NCI-H2029 treated with DMSO at 0.1 percent for 48 hours (cell line): ENCODE measurements at places on chromosomes 7 and 10.

GRCh38 chr7:127981965-127982364 lies 49.3 kb downstream of the LRRC4 start:
- no peak for DNase-seq

DNA sequence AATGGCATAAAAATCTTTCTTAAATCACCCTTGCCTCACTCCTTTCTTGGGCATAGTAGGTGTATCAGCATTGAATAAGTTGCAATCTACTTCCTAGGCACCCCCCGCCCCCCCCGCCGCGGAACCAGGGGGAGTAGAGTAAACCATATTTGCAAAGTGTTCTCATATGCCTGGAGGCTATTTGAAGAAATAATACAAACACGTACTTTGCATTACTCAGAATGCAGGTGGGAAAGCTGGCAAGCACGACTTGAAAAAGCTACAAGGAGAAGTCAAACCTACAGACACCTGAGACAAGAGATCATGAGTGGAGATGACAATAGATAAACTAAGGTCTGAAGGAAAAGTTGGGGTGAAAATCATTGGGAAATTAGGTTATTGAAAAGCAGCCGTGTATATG lies 65.6 kb downstream of the POM121L12 start:
- DNase-seq: no peak

- DNase-seq: peak; percentile 3
These were observed 37.0 kb upstream of the IL15RA start for GRCh38 chr10:6014241-6014761.

- DNase-seq: no peak
These were observed 15.4 kb downstream of the AHCYL2 start for GRCh38 chr7:129240119-129240820.

GRCh38 chr10:7788639-7789286 lies 786 bp downstream of the ATP5F1C start:
- DNase-seq: no peak

GRCh38 chr7:113188396-113188795 lies 70.0 kb upstream of the SMIM30 start:
- DNase-seq: no peak

- DNase-seq: no peak
These were observed 113.8 kb upstream of the PPP2R2D start for GRCh38 chr10:131786756-131787605.

GRCh38 chr10:124158592-124158991 lies 65.2 kb upstream of the CHST15 start:
- no peak for DNase-seq

DNA sequence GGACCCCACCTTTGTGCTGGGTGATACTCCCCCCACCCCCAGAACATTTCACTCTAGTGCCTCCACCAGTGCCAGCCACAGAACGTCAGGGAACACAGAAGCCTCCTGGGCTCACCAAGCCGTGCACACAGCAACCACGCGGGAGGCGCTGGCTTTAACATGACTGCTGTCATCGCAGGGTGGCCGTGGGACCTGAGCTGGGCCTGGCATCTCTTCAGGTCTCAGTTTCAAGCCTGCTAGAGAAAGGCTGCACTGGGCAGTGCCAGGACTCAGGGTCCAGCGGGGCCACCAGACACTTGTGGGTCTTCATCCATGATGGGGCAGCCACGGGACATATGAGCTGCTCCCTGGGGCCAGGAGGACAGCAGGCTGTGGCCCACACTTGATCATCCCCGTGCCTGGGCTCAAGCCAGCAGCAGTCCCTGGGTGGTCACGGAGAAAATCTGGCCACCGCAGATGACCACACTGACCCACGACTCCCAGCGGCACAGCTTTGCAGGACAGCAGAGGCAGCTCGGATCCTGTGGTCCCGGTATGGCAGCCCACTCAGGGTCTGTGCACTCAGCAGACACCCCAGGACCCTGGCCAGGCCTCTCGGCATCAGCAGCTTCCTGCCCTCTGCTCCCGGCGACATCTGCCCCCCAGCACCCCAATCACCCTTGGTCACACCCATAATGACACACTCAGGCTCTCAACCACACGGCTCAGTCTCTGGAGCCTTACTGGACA lies 44.2 kb downstream of the CAMK2B start:
- DNase-seq: no peak

- no peak for DNase-seq
These were observed 193.7 kb upstream of the SVIL start for GRCh38 chr10:29828440-29828894.

DNA sequence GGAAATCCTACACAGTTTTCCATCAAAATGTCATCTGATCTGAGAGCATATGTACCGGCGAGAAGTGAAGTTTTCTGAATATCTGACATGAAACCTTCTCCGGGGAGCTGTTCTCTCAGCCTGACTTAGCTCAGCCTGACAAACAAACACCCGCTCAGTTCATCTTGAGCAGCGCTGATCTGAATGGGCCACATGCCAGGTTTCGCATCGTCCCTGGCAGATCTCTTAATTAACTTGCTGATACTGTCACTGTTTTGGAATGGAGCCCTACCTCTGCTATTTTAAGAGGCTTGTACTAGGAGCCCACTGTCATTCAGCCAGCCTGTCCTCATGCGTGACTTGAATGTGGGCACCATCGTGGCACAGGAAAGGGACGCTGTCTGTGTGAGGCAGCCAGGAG lies 109.2 kb downstream of the STRA8 start:
- DNase-seq: peak; percentile 49

DNA sequence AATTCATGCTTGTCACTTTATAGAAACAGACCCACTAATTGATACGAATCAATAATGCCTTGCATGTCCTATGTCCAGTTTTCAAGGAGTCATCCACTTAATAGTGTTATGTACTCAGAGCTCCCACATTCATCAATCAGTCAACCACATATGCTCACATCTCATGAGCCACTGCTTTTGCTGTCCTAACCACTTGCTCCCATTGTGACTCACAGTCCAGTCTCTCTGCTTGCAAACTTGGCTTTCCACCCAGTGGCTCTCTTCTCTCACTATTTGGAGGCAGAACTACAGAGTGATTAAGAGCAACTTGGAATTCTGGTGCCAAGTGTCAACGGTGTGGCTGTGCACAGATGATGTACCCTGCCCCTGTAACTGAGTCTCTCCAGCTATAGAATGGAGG lies 166.0 kb downstream of the SNX13 start:
- no peak for DNase-seq

DNA sequence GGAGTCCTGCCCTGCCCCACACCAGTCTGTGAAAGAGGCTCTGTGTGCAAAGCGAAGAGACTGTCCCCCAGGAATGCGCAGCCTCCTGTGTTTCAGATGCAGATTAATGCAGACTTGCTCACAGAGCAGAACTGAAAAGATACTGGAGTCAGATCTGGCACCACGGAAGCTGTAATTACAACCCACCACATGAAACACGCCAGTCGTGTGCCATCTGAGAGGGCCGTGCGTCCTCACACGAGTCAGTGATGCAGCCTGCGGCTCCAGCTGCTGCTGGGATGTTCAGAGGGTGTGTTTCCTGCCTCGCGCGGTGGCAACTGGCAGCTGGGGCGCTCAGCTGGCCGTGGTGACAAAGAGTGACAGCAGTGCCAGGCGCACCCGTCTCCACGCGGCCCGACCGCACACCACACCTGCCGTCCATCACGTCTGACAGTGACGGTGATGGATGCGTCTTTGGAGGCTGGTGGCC lies 50.0 kb downstream of the NKX6-2 start:
- no peak for DNase-seq

DNA sequence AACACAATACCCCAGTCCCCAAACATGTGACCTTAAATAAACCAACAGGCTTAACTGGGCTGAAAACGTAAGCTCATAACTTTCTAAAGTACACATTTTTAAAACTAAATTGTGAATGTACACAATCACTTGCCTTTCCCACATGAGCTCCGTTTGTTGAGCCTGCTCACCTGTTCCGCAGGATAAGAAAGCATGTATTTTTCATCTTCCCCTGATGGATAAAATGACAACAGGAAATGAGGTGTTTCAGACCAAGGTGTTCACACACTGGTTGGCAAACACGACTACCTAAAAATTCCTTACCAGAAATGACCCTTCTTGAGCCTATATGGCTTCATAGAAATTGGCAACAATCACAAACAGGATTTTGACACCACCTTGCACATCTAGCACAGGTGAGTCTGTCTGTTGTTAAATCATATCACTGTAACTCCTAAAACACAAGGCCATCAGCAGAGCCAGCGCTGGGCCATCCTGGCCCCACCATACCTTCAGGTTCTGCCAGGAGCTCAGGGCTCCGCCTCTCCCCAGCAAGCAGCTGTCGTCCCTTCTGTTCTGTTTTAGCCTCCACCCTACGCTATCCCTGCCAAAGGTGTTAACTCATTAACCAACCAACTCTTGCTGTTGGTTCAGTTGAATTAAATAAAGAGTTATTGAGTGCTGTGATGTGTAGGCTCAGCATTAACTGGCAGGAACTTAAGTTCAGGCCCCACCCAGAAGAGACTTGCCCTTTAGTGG lies 73.6 kb upstream of the RNF32 start:
- DNase-seq: no peak

GRCh38 chr7:108000875-108001763 lies 1.8 kb downstream of the LAMB1 start:
- DNase-seq: no peak

- peak; percentile 11 for DNase-seq
These were observed 171.5 kb upstream of the SP4 start for GRCh38 chr7:21256310-21256877.

GRCh38 chr7:116227678-116228239 lies 17.4 kb downstream of the TES start:
- DNase-seq: no peak

DNA sequence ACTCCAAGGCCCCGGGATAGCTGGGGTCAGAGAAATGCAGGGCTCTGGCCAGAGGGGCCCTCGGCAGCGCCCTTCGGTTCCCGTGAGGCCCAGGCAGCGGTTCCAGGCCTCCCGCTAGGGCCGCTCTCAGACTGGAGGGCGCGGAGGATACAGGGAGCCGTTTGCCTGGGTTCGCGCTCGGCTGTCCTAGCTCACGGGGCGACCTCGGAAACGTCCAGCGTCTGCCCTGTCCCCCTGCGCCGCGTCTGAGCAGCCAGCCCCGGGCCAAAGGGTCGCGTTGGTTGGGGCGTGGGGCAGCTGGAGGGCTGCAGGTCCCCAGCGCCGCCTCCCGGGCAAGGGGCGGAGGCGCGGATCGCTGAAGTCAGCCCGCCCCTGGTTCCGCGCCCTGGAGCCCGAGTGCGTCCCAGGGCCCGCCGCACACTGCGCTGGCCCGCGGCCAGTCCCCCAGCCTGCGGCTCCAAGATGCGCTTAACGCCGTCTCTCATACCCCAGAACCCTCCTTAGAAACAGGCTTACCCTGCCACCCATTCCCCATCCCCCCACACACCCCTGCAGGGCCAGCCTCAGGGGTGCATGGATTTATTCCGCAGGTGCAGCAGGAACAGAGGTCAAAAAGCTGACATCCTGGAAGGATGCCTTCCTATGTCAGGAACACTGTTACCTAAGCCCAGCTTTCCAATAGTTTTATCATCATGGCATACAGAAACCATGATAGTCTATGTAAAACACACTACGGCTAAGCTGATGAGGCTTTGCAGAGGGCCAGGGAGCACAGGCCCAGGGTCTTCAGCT lies 22.1 kb upstream of the OPN4 start:
- DNase-seq: no peak

- DNase-seq: no peak
These were observed 4.3 kb downstream of the CAMK1D start for GRCh38 chr10:12353399-12354242.

DNA sequence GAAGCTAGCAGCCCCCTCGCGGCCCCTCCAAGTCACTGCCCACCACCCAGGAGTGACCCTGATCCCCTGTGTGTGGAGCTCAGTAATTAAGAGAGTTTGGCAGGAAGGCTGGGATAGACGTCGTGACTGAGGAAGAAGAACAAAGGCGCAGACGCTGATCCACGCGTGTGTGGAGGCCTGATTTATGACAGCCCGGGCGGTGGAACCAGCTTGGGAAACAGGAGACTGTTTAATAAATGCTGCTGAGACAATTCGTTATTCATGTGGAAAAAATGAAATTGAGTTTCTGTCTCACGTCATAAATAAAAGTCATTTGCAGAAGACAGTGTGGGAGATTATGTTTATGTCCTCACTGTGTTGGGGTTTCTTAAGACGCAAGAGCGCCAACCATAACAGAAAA lies 130.8 kb downstream of the ELFN1 start:
- DNase-seq: no peak

DNA sequence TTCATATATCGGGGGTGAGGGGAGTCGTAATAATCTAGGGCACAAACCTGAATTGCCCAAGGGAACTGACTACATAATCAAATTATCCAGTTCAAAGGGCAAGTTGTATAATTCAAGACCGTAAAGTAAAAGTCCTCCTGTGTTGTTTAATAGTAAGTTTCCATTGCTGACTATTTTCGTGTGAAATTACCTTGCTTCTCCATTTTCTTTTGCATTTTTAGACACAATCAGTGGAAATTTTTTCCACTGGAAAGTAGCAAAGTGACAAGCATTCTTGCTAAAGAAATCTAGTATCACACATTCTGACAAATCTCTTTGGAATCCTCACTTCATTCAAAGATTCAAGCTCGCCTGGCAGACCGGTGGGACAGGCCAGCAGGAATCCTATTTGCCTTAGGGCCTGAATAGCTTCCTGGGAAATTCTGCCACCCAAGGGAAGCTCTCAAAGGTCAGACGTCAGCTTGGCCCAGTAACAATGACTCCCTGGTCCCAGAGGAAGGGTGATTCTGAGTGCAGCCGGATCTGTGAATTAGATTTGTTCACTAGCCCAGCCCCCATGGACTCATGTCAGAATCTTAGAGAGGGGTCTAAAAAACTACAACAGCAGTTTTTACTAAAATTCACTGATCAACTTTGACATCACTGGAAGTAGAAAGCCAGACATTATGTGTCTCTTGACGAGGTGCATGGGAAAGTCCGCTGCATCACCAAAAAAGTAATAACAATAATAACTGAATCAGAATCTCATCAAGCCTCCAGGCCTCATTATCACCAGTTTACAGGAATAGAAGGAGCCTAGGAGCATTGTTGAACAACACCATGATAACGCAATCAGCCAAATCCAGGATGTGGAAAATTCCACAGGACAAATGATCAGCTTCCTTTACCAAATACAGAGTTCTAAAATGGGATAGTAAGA lies 161.0 kb downstream of the SKIDA1 start:
- no peak for DNase-seq

DNA sequence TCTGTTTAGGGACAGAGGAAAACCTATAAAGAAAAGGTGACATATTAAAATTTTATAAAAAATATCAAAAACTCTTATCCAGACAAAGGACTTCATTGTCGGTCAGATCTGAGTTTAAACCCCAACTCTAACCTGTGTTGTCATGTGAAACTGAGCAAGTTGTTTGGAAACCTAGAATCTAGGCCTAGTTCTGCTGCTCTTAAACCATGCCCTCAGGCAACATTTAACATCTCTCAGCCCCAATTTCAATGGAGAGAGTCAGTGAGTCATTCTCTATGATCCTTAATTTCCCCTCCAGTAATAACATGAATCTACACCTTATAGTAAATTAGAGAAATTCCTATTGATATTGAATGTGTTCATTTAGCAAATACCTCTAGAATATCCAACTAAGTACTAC lies 192.3 kb downstream of the IMMP2L start:
- DNase-seq: no peak

DNA sequence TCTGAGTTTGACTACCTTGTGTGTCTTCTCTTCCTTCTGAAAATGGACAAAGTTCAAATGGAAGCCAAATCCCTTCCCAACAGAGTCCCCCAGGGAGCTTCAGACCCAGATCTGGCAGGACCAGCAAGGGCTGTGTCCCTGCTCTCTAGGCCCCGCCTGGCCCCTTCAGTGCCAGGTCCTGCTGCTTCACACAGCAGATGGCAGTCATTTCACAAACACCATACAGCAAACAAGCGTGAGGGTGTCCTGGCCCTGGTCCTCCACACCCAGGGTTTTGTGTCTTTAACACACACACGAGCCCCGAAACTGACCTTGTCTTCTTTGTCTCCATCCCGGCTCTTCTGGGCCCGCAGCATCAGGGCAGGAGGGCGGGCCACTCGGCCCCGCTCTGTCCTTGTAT lies 145.0 kb downstream of the TCERG1L start:
- no peak for DNase-seq
